Amniotic epithelial cell (primary cell): ENCODE measurements at places on chromosomes 12 and 14.
A peak's percentile ranks its signal among the peaks of the same experiment; 100 is the strongest.

GRCh38 chr12:116333402-116333801, 55.9 kb upstream of the MED13L start:
- DNase-seq, result no peak

- DNase-seq, result no peak
These were observed 222.0 kb upstream of the LRIG3 start for GRCh38 chr12:59142183-59142790.

- no peak for DNase-seq
These were observed 13.6 kb upstream of the DHRS7 start for GRCh38 chr14:60178820-60179219.

DNA sequence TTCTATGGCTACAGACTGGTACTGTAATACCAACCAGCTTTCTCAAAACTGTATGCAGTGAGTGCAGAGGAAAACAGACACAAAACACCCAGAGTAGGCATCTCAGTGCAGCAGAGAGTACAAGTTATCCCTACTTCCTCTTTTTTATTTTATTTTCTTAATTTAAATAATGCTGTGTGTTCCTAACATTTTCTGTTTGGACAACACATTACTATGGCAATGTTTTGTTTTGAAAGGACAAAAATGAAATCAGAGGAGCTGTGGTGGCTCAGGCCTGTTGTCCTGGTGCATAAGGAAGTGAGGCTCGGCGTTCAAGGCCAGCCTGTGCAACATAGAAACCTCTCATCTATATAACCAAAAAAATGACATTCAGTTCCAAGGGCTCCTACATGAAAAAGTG, 33.7 kb upstream of the SELPLG start:
- DNase-seq, result no peak

GRCh38 chr14:72945356-72946027, 19.2 kb downstream of the DCAF4 start:
- no peak for DNase-seq

GRCh38 chr14:50018933-50019210, 97.5 kb downstream of the VCPKMT start:
- DNase-seq, result no peak

DNA sequence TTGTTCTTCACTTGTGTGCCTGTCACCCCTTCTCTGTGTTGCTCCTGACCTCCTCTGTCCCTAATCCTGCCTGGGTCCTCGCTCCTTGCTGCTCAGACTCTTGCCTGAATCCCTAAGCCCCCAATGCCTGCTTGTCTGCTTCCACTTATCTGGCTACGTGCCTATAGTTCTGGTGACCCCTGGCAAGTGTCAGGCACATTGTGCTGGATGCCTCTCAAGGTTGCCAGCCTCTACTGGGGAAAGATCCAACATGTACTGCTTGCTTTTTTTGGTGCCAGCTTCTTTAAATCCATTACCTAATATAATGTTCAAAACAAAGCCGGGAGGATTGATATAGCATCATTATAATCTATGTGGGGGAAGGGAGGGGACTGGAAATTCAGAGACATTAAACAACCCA, 448.0 kb upstream of the CCDC196 start:
- DNase-seq, result no peak

DNA sequence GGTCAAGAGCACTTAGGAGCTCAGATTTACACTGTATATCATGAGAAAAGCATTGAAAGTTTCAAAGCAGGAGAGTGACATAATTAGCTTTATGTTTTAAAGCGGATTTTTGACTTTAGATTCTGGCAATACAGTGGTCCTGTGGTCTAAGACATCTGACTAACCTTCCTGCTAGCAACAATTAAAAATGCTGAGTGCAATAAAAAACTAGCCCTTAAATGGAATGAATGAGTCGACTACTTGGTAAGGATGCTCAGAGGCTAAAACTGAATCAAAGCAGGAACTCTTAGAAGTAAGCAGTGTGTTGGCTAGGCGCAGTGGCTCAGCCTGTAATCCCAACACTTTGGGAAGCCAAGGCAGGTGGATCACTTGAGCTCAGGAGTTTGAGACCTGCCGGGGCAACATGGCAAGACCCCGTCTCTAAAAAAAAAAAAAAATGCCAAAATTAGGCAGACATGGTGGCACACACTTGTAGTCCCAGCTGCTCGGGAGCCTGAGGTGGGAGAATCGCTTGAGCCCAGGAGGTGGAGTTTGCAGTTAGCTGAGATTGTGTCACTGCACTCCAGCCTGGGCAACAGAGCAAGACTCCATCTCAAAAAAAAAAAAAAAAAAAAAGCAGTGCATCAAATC, 18.9 kb downstream of the BICD1 start:
- DNase-seq, result no peak

- DNase-seq, result no peak
These were observed 129.7 kb upstream of the GRIP1 start for GRCh38 chr12:66808606-66809005.

- peak; percentile 47 for DNase-seq
These were observed 170.1 kb upstream of the AMIGO2 start for GRCh38 chr12:47249719-47250357.
